ENCODE measurements at places on chromosomes 2 and 18.
A peak's percentile ranks its signal among the peaks of the same experiment; 100 is the strongest.

DNA sequence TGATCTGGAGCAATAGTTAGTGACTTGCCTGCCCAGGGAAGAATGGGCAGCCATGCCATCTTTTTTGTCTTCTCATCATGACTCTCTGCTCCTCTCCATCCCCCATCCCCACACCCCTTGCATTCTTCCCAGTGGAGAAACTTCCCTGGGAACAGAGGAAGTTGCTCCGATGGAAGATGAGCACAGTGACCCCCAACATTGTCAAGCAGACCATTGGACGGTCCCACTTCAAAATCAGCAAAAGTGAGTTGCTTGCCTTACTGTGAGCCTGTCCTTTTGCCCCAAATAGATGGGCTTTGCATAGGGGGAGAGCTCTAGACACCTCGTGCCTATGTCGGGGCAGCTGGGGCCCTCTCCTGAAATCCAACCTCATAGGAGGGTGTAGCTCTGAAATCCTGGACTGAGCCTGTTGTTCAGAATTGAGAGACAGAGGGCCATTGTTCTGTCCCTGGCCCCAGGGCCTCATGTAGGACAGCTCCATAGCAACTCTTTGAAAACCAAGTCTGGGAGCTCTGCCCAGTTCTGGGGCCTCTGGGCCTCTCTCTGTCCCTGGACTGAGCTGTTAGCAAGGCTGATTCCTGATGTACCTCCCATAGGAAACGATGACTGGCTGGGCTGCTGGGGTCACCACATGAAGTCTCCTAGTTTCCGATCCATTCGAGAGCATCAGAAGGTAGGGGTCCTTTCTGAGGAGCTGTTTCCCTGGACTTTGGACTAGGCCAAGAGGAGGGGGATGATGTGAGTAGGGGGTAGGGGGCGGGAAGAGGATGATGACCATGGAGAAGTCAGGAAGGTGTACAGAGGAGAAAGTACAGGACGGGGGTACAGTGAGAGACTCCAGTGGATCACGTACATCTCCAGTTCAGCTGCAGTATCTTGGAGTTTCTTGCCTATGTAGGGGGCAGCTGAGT lies 35.2 kb downstream of the TTLL4 start:
- no peak for DNase-seq

GRCh38 chr2:73886357-73886756 lies 6.5 kb upstream of the ACTG2 start:
- no peak for DNase-seq

GRCh38 chr2:165902934-165903333 lies 50.6 kb downstream of the TTC21B start:
- DNase-seq = peak; percentile 36

DNA sequence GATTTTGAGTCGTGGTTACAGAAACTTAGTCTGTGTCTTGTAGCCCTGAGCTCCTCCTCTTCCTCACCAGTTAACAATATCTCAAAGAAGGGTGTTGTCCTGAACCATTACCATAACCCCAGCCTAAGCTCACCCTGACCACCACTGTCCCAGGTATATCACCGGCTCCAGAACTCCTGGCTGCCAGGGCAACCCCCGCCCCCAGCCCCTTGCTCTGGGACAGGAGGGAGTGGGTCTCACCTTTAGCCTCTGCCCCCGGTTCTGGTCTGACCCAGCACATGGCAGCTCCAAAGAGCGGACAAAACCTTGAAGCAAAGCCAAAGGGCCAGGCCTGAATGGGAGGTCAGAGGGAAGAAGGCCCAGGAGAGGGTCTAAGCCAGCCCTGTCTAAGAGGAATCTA lies 5.6 kb upstream of the PSMD1 start:
- DNase-seq = no peak

GRCh38 chr2:10397878-10398277 lies 50.2 kb downstream of the ODC1 start:
- DNase-seq = no peak

- DNase-seq = peak; percentile 17
Measured at GRCh38 chr2:71156573-71156972, 26.1 kb downstream of the MPHOSPH10 start.

- DNase-seq = no peak
Measured at GRCh38 chr2:120367649-120368048, 21.7 kb downstream of the INHBB start.

GRCh38 chr2:1653956-1654695 lies 90.2 kb downstream of the PXDN start:
- peak; percentile 84 for DNase-seq

- no peak for DNase-seq
Measured at GRCh38 chr2:48515513-48515985, 14.4 kb upstream of the STON1 start.

GRCh38 chr18:50312296-50313030 lies 25.0 kb upstream of the CXXC1 start:
- no peak for DNase-seq

DNA sequence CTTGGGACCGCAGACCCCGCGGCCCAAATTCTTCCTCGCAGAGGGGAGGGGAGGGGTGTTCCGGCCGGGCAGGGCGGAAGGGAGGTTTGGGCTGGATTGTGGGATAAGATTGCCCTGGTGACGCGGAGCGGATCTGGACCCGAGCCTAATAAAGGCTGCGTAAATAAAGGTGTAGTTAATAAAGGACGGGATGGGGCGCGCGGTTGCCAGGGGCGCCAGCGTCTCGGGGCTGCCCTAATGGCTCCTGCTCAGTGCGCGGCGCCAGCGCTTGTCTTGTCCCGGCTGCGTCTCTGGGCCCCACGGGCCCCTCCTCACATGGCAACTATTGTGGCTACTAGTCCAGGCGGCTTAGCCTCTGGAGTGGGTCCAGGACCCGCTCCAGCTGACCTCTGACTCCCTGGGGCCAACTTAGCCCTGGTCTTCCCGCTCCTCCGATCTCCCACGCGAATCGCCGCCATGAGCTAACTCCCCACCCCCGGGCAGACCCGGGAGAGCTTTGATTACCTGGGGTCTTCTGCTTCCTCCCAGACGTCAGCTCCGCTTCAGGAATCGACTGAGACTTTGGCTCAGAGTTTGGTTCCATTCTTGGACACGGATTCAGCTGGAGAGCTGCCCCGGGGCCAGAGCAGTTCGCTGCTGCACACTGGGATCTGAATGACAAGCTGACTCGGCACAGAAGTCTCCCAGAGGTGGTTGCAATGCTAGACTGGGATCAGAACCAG lies 36.5 kb downstream of the SLC25A52 start:
- peak; percentile 10 for DNase-seq

GRCh38 chr18:53817976-53818950 lies 406.2 kb downstream of the MBD2 start:
- no peak for DNase-seq

DNA sequence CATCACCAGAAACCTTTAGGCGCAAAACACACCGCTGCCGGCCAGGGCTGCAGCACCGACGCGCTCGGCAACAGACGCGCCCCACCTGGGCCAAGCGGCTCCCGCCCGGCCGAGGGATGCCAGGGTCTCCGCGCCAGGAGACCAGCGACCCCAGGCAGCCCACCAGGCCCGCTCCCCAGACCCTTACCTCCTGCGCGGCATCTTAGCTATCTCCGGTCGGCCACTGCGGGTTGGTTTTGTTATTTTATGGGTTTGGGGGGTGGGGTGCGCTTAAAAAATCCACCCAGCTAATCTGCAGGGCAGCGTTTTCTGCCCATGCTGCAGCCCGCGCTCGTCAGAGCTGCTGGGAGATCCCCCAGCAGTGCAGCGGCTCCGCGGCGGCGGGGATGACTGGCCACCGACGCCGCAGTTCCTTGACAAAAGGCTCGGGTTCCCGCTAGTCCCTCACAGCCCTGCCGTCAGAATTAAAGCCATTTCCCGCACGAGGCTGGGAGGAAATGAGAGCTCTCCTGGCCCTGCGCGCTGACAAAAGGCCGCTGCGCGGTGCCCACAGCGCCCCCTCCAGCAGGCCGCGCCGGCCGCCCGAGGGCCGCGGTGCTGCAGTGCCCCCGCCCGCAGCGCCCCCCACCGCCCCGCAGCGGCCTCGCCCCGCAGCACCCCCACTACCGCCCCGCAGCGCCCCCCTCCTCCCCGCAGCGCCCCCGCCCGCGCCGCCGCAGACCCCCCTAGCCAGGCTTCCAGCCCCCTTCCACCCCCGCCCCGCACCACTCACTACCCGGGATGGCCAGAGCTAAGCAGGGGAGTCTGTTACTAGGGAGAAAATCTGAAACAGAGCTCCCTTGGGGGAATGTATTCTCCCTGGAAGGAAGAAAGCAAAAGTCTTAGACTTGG lies at the start of gene ADD2:
Gene ADD2, minus strand, starts transcription at position 502 of the 891 bp plus-strand sequence. CDS start 61,792 bp downstream, outside the sequence.
- peak; percentile 19 for DNase-seq

GRCh38 chr2:17649026-17649425 lies 104.6 kb downstream of the SMC6 start:
- DNase-seq = no peak

GRCh38 chr2:182048088-182048487 lies 62.4 kb downstream of the PPP1R1C start:
- DNase-seq = no peak

DNA sequence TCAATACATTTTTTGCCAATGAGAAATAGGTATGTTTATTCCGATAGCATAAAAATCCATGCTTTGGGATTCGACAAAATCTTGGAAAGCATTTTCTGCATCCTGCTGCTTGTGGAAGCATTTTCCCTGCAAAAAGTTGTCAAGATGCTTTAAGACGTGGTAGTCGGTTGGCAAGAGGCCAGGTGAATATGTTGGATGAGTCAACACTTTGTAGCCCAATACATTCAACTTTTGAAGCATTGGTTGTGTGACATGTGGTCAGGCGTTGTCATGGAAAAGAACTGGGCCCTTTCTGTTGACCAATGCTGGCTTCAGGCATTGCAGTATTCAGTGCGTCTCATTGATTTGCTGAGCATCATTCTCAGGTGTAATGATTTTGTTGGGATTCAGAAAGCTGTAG lies 764.5 kb downstream of the TRIB2 start:
- DNase-seq = peak; percentile 5

- no peak for DNase-seq
Measured at GRCh38 chr2:210562091-210562490, 5.7 kb downstream of the CPS1 start.

DNA sequence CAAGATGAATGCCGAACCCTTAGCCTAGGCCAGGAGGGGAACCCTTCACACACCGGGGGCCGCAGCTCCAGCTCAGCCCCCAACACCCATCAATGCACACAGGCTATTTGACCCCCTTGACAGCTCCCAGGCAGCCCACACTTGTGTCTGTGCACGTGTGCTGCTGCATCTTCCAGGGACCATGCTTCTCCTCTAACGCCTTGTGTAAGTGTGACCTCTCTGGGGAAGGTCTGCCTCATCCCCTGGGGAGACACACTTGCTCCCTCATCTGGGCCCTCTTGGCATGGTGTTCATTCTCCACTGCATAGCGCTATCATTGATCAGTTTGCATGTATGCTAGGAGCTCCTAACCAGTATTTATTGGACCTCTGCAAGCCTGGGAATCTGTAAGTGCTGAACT lies 120.0 kb upstream of the FHL2 start:
- DNase-seq = peak; percentile 26

GRCh38 chr2:65913813-65914212 lies 481.4 kb upstream of the SPRED2 start:
- DNase-seq = no peak

DNA sequence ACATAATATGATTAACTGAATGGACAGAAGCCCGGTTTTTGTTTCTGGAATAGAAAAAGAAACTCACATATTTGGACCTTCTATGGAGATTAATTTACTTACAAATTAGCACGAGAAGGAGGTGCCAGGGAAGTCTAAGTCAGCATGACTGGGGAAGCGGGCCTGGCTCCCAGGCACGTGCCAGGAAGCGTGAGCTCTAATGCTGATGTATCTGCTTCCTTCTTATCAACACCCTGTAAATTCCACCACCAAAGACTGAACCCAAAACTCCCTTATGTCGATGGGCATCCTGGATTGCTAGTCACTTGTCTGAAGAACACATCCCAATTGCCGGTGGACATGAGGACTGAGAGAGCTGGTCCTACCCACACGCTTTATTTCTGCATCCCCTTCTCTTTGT lies 134.5 kb downstream of the GALNT14 start:
- no peak for DNase-seq

DNA sequence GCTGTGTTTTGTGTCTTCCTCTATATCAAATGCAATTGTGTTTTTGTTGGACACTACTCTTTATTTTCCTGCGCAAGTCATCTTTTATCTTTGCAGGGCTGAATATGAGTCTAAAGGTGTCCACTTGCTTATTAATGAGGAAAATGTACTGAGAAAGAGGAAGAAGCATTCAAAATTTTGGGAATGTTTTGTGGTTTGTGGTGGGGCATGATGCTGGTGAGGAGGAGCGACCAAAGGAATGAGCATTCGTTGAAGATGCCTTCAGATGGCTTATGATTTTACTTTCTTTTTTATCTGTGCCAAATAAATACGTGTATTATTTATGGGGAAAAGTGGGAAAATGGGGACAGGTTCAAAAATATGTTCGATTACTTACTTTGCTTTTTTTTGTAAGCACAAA lies 63.9 kb upstream of the SMIM21 start:
- no peak for DNase-seq

DNA sequence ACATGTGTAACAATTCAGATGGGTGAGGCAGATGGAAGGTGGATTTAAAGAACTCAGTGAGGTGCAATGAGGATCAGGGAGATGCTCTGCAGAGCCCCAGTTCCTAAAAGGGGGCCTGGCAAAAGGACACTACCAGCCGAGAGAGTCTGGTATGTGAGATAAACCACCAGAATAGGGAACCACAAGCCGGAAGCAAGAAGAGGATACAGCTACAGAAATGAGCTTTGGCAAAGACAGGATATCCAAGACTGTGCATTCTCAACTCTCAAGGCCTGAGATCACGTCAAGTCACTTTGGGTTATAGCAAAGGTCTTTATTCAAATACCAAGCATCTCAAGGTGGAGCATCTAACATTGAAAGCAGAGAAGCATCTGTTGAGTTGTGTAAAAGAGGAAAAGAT lies 293.5 kb downstream of the ARHGAP15 start:
- DNase-seq = no peak

DNA sequence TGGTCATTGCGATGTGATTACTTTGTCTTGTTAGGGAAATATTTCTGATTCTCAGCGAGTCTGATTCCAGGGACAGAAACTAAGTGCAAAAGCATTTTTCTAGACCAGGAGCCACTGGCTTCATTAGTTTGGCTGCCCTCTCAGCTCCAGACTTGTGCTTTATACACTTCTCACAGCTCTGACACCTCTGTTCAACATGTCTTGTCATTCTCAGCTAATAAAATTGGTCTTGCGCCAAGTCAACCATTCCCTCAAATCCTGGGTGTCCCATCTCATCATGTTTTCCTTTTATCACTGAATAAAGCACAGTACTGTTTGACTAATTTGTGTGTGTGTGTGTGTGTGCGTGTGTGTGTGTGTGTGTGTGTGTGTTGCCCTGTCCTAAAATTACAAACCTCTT lies 215.5 kb upstream of the EPHA4 start:
- DNase-seq = no peak

DNA sequence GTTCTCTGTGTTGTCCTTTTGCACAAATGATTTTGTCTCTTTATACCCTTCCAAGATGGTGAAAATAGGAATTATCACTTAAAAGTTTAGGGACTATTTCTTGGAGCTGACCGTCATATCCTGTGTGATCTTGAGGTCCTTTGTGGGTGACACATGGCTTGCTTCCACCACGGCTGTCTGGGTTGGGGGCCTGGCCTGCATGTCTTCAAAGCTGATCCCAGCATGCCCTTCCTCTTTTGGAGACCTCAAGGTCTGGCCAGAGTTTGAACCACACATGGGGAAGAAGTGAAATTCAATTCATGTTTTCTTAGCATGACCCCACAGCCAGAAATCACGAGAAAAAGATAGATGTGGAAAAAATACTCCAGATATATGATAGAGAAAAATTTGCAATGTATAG lies 14.0 kb downstream of the SFTPB start:
- no peak for DNase-seq
